ENCODE measurements at places on chromosomes 6 and 20.

GRCh38 chr20:6355754-6356451 lies 233.1 kb upstream of the FERMT1 start:
- DNase-seq, result no peak

DNA sequence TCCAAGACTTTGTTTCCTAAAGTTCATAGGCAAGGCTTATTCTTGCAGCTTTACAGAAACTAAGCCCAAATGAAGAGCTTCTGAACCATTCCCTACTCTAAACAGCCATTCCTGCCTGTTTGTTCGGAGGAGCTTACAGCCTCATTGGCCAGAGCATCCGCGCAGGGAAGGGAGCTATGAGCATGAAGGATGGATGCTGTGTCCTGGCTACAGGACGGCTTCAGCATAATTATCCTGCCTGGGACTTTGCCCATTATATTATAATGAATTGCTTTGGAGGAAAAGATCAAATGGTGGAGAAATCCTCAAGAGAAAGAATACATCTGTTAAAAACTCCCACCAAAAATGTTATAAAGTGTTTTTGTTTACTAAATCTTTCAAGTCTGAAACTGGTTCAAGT lies 378.2 kb upstream of the BTBD3 start:
- DNase-seq, result no peak

GRCh38 chr6:129672881-129673631 lies 36.9 kb downstream of the ARHGAP18 start:
- DNase-seq, result peak; percentile 65

- DNase-seq, result no peak
Observed at GRCh38 chr6:44425951-44426350, 38.4 kb downstream of the CDC5L start.

DNA sequence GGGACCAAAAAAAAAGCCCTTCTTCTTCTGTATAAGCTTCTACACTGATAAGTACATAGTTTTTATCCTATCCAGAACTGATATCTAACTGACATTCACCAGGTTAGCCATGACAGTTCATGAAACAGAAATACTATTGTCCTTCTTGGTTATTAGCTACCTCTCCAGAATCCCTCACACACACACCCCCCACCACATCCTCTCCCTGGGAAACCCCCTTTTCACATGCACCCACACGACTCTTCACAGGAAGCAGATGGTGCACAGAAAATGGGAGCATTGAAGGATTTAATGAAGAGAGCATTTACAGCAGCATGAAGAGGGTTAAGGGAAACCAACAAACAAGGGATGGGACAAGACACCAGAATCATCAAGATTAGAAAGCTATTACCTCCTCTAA lies 88.9 kb downstream of the FHL5 start:
- no peak for DNase-seq

- DNase-seq, result no peak
Observed at GRCh38 chr6:64990652-64991304, 716.2 kb downstream of the EYS start.

DNA sequence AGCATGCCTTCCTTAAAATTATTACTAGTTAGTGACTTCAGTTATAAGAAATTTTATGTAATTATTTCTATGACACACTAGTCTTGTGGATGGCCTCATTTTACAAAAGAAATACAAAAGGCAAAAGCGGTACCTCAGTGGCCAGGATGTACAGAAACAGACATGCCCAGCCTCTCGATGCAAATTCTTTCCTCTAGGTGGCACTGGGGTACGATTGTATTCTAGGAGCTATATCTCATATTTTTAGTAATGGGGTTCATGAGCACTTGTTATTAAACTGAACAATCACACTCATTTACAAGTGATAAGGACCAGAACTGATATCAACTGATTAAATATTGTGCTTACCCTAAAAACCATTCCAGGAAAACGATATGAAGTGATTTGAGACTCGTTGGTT lies 59.8 kb downstream of the SOD2 start:
- peak; percentile 53 for DNase-seq

- no peak for DNase-seq
Observed at GRCh38 chr6:118367314-118367713, 180.8 kb upstream of the PLN start.

DNA sequence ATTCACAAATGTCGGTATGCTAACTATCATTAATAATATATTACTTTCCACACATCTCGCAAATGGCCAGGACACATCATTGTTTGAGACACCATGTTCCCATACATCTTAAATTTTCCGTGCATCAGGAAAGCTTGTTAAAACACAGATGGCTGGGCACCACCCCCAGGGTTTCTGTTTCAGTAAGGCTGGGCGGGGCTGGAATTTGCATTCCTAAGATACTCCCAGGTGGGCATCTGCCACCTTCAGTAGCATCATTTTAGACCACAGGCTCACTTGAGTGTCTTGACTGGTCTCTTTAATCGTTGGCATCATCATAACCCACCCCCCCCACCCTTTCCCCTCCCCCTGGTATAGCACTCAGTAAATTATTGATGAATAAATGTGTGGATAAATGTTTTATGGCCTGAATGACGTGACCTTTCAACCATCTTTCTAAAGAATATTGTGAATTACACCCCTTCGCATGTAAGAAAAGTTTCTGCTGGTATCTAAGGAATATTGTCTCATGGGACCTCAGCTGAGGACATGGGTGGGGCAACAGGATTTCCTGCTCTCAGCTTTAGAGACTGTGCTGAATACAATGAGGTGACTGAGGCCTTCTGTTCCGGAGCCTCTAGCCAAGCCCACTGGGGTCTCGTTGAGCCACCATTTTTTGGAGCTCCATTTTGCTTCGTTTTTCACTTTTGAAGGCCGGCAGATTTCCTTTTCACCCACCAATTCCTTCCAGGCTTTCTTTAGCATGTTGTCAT lies 124.1 kb upstream of the NEDD9 start:
- peak; percentile 30 for DNase-seq

GRCh38 chr6:170164271-170164900 lies 126.5 kb downstream of the DLL1 start:
- DNase-seq, result no peak

All from RWPE1 (cell line).